ENCODE measurements at places on chromosomes 5 and 9.

DNA sequence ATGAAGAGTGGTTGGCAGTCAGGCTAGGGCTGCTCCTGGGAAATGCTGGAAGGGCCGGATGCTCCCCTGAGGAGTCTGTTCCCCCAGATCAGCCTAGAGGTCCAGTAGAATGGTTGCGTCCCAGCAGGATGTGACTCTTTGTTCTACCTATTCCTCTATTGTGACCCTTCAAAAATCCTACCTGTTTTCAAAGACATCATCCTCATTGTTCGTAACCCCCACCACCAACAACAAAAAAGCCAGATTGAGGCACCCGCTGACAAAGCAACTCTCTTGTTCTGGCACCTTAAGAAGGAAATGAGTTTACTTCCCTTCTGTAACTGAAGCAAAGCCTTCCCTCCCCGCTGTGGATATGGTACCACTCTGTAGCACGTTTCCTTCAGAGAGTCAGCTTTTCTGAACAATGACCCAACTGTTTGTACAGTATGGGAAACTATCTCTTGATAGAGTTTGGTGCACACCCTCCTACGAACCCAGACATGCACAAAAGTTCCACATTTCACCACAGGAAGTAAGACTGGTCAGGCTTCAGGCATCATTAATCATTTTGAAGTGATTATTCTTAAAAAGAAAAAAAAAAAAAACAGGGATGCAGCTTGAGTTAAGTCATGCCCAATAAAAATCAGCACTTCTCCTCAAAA lies 207.2 kb downstream of the ENC1 start:
- peak; percentile 76 for DNase-seq

DNA sequence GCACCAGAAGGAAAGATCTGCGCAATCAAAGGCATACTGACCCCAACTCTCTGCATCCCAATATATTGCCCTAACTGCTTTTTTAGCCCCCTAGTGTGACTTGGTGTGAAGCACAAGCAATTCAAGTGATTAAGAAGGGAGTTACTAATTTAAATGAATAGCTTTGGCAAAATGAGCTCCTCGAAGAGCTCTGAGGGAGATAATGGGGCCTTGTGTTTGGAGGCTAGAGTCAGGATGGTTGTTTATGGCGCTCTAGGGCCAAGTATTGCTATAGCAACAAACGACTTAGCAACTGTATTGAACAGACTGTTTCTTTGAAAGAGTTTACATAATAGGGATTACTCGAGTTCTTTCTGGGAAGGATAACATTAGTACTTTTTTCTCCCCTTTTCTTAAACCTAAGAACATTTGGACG lies 11.5 kb upstream of the C5orf58 start:
- DNase-seq, result no peak

- DNase-seq, result no peak
Observed at GRCh38 chr9:82022121-82022520, 33.5 kb downstream of the SPATA31D1 start.

DNA sequence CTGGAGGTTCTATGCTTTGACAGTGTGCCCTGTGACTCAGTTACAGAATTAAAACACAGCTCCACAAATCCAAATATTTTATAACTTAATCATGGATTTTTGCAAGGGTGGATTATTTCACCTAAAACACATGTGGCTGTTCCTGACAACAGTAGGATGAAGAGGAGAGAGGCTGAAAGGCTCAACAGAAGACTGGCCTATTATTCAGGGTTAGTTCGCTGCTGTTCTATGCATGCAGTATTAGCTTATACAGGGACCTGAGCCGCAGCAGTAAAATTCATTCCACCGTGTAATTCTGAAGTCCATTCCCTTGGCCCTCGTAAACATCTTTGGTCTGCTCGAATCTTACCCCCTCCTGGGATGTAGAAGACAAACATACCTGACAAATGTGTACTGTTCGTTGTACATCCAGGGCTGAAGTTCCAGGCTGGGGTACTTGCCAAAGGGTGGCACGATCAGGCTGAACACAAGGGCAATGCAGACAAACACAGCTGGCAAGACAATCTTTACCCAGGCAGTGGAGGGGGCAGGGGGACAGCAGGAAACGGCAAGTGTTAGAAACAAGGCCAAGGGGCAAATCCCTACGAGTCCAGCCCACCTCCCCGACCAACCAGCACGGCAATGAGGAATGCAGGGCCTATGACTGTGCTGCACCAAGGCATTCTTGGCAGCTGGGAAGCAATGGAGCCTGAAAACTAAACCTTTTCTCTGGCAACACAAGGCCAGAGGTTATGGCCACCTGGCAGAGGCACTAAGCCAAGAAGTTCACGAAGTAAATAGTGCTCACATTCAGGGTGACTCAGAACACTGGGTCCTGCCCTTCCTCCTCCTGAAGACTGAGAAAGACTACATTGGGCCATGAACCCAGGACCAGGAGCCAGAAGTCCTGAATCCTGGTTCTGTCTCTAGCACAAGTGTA lies 46.8 kb downstream of the NIPSNAP3B start:
- no peak for DNase-seq

- no peak for DNase-seq
Observed at GRCh38 chr5:179263391-179264052, 81.7 kb downstream of the ADAMTS2 start.

DNA sequence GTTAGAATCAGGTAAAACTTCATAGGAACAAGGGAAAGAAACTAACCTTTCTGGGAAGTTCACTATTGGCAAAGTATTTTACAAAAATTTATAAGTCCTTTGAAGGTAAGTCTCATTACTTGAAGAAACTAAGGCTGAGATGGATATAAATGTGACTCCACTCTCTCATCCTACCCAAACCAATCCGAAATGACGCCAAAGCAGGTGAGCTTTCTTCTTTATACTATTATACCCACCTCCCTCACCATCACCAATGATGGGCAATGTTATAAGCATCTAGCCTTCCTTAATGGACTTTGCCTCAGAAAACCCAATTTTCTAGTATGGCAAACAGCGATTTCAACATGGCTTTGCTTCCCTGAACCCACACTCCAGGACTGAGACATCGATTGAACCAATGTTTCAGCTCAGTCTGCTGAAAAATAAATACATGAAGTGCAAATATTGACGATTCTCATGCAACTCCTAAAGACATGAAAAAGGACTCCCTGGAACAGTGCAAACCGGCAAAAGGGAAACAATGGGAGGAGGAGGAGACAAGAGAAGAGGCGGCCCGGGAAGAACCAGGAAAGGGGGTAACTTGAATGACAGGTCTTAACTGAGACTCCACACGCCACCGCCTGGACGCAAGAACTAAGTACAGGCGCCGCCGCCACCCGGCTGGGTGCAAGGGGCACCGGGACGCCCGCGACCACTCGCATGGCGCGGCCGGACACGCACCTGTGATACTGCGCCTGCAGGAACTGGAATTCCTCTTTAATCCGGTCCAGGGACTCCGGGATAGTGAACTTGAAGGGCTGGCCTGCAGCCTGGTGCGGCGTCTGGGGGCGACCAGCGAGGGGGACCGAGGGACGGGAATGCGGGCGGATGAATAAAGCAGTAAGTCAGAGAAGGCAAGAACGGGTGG lies 2.5 kb downstream of the TLE1 start:
- peak; percentile 71 for DNase-seq

DNA sequence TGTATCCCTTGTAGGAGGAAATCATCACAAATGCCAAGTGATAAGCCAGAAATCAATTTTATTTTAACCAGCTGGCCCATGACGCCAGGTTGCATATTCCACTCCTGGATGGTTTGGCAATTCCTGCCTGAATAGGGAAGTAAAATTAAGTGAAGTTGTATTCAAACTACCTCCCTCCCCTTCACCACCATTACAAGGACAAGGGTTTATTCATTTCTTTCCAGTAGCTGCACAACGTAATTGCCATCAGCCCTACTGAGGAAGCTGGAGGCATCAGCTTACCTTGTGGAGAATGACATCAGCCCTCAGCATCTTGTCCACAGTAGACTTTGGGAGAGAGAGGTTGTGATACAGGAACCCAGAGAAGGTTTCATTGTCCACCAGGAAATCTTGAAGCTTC lies 66.6 kb downstream of the ABCA1 start:
- DNase-seq, result peak; percentile 67

GRCh38 chr5:67257500-67257899 lies 60.9 kb upstream of the CD180 start:
- DNase-seq, result no peak

- no peak for DNase-seq
Observed at GRCh38 chr5:145887217-145887616, 14.4 kb upstream of the GRXCR2 start.

GRCh38 chr9:99966716-99967115 lies 60.3 kb downstream of the STX17 start:
- DNase-seq, result no peak

DNA sequence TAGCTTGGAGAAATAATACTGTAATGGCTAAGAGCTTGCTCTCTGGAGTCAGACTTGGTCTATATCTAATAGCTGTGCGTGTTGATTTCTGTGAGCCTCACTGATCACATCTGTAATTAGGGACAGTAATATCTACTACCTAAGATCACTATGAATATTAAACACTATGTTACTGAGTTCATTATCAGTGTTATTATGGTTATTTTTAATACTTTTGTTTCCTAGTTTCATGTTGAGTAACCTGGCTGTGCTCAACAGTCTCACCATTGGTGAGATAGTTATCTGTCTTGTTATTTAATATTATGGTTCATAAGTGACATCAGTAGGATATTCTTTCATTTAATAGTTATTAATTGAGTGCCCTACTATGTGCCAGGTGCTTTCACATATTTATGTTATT lies 22.4 kb upstream of the CAVIN4 start:
- DNase-seq, result no peak

- DNase-seq, result no peak
Observed at GRCh38 chr5:27475063-27475462, 436.7 kb upstream of the CDH9 start.

- DNase-seq, result no peak
Observed at GRCh38 chr9:137229903-137230704, 597 bp upstream of the SLC34A3 start.

DNA sequence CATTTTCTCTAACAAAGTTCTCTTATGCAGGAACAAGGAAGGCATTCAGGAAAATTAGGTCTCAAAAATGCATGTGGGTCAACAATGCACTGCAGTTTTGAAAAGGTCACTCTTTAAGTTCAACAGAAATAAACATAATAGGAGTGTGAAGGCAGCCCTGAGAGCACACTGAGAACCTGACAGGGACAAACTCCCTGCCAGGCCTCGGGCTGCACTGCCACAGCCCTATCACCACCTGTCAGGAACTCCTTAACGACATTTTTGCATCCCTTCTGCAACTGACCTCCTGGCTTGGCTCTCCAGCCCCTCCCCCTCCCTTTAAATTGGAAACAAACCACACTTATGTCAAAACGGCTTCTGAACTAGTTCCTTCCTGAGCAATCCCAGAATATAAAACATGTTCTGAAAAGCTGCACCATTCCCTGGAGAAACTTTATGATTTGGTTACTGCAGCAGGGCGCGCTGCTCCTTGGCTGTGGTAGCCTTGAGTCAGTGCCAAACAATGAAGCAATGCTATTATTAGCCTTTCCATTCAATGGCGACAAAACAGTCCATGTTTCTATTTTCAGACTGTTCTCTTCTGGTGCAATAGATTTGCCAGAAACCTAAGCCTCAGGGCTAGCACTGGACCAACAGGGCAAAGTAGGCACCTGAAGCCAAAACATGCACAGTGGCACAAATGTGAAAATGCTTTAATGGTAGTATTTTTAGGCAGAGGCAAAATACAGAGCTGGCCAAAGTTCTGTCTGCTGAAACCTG lies 160.1 kb upstream of the ZNF608 start:
- peak; percentile 44 for DNase-seq

DNA sequence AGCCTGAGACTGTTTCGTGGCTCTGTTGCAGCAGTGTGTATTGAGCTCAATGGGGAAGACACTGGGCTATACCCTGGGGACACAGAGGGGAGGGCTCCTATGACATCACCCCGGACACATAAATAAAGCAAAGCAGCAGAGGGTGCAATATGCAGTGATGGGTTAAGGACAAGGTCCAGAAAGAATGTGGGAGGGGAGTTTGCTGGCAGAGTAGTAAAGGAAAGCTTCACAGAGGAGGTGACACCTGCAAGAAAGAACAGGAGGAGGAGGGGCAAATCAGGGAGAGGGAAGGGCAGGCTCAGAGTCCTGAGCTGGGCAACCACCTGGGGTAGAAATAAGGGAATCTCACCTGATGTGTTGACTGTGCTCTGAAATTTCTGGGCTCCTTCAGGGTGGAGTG lies 35.3 kb upstream of the CDKN2AIPNL start:
- DNase-seq, result no peak

DNA sequence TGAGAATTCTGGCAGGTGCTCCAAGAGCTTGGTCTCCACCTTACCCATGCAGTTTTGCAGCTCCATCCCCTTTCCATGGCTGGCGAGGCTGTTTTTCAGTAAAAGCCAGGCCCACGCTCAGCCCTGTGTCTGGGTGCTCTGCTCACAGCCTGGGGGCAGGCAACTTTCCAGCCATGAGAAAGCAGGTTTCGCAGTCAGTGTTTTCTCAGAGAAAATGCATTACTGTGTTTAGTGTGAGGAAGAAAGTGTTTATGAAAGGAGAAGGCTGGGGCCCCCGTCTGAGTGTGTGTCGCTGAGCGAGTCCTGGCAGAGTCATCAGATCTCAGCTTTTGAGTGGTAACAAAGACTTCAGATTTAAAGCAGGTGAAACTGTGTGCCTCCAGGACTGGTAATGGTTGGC lies 248.1 kb downstream of the IRX1 start:
- DNase-seq, result no peak

DNA sequence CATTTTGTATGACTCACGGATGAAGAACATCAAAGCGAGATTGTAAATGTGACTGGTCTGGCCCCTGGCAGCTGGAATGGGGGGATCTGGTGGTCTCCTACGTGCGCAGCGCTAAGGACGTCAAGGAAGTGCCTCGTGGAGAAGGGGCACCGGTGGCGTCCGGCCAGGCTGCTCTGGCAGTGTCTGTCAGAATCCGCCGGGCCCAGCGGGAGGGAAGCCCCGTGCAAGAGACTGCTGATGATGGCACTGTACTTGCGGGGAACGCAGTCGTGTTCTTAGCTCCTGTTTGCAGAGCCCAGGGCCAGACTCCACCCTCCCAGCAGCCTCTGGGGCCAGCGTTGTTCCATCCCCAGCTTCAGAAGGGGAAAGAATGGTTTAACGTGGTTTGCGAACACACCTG lies 75.5 kb downstream of the COL5A1 start:
- no peak for DNase-seq

GRCh38 chr9:15642369-15642962 lies 89.6 kb downstream of the CCDC171 start:
- DNase-seq, result peak; percentile 19

- DNase-seq, result no peak
Observed at GRCh38 chr9:126316085-126316655, 10.5 kb upstream of the MVB12B start.

- no peak for DNase-seq
Observed at GRCh38 chr9:94761481-94761880, 35.0 kb downstream of the AOPEP start.

- DNase-seq, result no peak
Observed at GRCh38 chr9:36039696-36040095, 3.0 kb downstream of the RECK start.

All from inflammatory macrophage (primary cell).